ENCODE measurements at places on chromosomes 2 and 18. TPM values are rescaled to one million over a fixed set of nuclear protein-coding genes. Genes with fewer than 3 reads are reported as not detected.

The KIAA2012 gene
- total RNA-seq: not detected

The RNU2-63P gene
- not detected for total RNA-seq

The PSMA8 gene
- not detected for total RNA-seq

The CBLN2 gene
- total RNA-seq: 0.06 TPM

The LIMS3 gene
- not detected for total RNA-seq

The ACMSD gene
- not detected for total RNA-seq

The SKOR2 gene
- not detected for total RNA-seq

The WNT6 gene
- total RNA-seq: not detected

The SEMA4F gene
- total RNA-seq: 13.7 TPM

The GCKR gene
- total RNA-seq: 0.27 TPM

The FBXO36 gene
- 1.1 TPM for total RNA-seq

The ERMN gene
- not detected for total RNA-seq

All from A549 treated with DMSO at 1 μM for 4 hours (cell line).